ENCODE measurements at places on chromosomes 7 and 10. TPM values are rescaled to one million over a fixed set of nuclear protein-coding genes. Genes with fewer than 3 reads are reported as not detected.

ITGB8 gene
- 5.1 TPM for total RNA-seq

IL2RA gene
- total RNA-seq: not detected

DOCK4 gene
- total RNA-seq: 198 TPM

TRIM73 gene
- total RNA-seq: 0.67 TPM

MIOS gene
- total RNA-seq: 30.7 TPM

NKX2-3 gene
- 0.07 TPM for total RNA-seq

TRAPPC14 gene
- total RNA-seq: 8.6 TPM

PNLIPRP1 gene
- not detected for total RNA-seq

NCF1 gene
- not detected for total RNA-seq

DENND11 gene
- 38.3 TPM for total RNA-seq

FAM131B gene
- 1.2 TPM for total RNA-seq

NUTM2E gene
- total RNA-seq: 0.07 TPM

LIPF gene
- not detected for total RNA-seq

OR2A1 gene
- total RNA-seq: not detected

C10orf67 gene
- not detected for total RNA-seq

NDUFA5 gene
- 38.8 TPM for total RNA-seq

PRPS1L1 gene
- total RNA-seq: not detected

THSD7A gene
- total RNA-seq: 30.5 TPM

GPR26 gene
- total RNA-seq: not detected

AEBP1 gene
- 5.4 TPM for total RNA-seq

GPNMB gene
- total RNA-seq: 0.59 TPM

CUL1 gene
- 58.8 TPM for total RNA-seq

SUGCT gene
- total RNA-seq: 2.4 TPM

GNGT1 gene
- not detected for total RNA-seq

PLAC9 gene
- 5.3 TPM for total RNA-seq

PAX4 gene
- not detected for total RNA-seq

ERVW-1 gene
- total RNA-seq: not detected

LLCFC1 gene
- total RNA-seq: not detected

SPOCK2 gene
- 0.20 TPM for total RNA-seq

CPN1 gene
- not detected for total RNA-seq

LAMB4 gene
- total RNA-seq: 0.18 TPM

HMX3 gene
- total RNA-seq: not detected

KEL gene
- total RNA-seq: not detected

ABCB4 gene
- total RNA-seq: not detected

CTAGE8 gene
- total RNA-seq: 0.04 TPM

OPALIN gene
- not detected for total RNA-seq

Measured in pulmonary artery endothelial cell (primary cell).